NCI-H774 (cell line): ENCODE measurements at places on chromosomes 5 and 9.

GRCh38 chr5:171483551-171484135 lies 64.2 kb downstream of the FGF18 start:
- no peak for DNase-seq

DNA sequence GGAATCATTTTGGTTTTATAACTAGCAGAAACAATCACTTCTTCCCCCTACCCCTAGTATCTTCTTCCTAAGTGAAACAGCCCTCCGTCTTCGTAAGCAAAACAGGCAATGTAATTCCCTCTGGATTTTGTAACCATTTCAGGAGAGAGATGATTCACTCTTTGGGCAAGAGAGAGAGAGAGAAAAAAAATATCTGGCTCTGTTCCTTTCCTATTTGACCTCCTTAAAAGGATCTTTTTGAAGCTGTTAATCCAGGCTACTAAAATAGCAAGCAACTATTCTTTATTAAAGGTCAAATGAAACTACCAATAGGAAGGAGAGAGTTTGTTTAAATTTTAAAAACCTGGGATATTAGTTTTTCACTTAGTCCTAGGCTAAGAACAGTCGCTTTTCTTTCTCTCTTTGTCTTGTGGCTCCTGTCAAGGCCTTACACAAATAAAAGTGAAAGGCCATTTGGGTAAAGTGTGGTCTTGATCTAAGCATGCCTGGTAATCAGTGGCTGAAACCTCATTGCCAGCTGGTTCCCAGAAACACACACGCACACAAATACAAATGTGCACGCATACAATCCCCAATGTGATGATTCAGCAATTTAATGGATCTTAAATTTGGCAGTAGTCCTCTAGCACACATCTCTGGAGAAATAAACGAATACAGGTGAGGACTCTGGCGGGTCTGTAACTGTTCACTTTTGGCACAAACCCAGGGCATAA lies 70.2 kb downstream of the PRUNE2 start:
- peak; percentile 44 for DNase-seq

DNA sequence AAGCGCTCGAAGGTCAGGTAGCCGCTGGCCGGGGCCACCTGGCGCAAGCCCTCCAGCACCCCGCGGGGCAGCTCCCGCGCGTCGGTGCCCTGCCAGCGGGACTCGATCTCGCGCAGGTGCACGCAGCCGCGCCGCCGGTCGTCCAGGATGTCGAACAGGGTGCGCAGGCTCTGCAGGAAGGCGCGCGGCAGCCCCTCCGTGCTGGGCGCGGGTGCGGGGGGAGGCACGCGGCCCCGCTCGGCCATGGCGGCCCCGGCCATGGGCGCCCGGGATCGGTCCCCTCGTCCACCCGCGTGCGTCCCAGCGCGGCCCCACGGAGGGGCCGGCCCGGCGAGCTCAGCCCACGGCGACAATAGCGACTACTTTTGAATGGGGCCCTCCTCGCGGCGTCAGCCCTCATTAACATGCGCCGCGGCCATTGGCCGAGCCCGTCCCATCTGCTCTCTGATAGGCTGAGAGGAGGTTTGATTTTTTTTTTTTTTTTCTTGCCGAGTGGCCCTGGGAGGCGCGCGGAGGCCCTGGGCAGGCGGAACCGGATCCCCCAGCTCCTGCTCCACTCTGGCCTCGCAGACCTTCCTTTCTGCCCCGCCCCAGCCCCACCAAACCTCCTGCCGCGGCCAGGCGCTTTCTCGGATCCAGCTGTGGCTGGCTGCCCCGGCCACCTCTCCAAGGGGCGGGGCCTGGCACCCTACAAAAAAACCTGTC lies at the start of gene SAPCD2:
Gene SAPCD2 (minus strand): TSS at position 357 of the 705 bp plus-strand sequence. CDS start 97 bp downstream, at position 260.
- DNase-seq: peak; percentile 95

- DNase-seq: no peak
Measured at GRCh38 chr5:135738564-135738875, 95.9 kb upstream of the SLC25A48 start.

DNA sequence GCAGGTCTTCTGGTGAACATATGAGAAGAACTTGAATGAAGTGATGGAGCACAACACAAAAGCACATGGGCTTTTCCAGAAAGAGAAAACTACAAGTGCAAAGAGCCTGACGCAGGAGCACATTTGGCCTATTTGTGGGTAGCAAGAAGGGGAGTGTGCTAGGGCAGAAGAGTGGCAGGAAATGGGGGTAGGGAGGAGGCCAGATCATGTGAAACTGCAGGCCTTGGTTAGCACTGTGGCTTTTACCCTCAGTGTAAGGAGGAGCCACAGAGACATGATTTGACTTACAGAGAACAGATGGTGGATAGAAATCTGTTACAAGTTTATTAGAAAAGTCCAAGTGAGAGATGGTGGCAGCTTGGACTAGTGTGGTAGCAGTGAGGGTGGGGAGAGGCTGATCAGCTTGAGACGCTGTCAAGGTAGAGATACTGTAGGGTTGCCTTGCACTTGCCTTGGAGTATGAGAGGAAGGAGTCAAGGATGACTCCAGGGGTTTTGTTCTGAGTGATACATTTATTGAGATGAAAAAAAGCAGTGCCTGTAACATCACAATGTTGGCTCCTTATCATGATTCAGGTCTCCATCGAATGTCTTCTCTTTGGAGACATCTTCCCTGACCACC lies 126.7 kb downstream of the PPP2R2B start:
- DNase-seq: no peak

GRCh38 chr5:95526871-95527270 lies 27.9 kb downstream of the SKIC3 start:
- no peak for DNase-seq

- DNase-seq: no peak
Measured at GRCh38 chr5:122507581-122507980, 195.5 kb downstream of the SNCAIP start.

DNA sequence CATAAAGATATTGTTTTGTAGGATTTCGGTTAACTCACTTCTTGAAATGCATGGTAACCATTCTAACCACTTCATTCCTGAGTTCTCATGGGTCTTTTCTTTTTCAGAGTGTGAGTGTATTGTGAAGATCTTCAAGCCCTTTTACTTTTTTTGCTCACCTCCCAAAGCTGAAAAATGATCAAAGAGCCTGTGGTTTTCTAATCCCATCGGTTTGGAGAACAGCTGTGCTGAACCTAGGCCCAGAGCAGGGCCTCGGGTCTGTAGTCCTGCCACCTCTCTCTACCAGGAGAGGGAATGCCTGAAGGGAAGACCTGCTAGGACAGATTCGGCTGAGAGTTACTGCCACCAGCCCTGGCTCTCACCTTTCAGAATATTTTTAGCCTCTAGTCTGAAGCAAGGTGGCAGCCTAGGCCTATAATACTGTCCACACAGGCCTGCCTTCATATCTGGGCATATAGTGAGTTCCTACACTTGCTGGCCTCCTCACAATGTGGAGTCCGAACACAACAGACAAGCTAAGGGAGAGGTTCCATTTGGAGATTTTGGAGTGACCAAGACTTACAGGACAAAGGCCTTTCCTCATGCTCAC lies 13.8 kb downstream of the RGMB start:
- DNase-seq: no peak

DNA sequence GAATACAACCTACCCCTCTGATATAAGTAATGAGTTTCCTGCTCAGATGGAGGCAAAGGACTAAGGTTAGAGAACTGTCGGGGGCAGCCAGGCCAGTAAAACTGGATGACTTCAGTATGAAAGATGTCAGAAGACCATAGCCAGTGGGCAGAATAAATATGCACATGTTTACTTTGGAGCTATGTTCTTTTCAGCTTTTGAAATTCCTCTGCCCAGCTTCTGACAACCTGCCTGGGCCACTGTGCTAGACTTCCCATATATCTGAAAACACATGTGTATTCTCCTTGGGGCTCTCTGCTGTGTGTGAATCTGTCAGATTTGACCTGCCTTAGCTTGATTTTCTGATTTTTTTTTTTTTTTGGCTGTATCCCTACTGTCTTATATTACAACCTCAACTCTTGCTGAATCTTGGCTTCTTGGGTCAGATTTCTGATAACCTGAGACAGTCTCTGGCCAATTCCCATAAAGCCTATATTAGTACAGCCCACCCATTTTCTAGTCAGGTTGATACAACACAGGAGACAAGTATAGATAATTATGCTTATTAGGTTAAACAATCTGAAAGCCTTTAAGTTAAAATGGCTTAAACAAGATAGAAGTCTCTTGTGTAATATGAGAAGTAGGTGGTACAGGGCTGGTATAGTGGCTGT lies 76.6 kb upstream of the PRLR start:
- no peak for DNase-seq

- no peak for DNase-seq
Measured at GRCh38 chr5:100904259-100904861, 1.3 kb upstream of the ST8SIA4 start.

DNA sequence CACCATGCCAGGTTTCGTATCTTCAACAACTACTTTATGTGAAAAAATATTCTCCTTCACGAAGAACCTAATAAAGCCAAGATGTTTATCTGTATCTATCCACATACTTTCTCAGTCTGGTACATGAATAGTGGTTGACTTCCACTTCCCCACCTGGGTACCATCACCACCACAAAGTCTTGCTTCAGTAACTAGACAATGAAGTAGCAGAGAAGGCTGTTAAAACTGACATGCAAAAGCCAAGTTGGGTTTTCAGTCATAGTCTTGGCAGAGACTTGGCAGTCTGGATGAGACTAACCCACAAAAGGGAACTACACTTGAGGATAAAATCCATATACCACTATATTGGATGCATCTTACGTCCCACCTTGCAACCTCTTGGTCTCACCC lies 5.0 kb downstream of the P4HA2 start:
- DNase-seq: no peak

DNA sequence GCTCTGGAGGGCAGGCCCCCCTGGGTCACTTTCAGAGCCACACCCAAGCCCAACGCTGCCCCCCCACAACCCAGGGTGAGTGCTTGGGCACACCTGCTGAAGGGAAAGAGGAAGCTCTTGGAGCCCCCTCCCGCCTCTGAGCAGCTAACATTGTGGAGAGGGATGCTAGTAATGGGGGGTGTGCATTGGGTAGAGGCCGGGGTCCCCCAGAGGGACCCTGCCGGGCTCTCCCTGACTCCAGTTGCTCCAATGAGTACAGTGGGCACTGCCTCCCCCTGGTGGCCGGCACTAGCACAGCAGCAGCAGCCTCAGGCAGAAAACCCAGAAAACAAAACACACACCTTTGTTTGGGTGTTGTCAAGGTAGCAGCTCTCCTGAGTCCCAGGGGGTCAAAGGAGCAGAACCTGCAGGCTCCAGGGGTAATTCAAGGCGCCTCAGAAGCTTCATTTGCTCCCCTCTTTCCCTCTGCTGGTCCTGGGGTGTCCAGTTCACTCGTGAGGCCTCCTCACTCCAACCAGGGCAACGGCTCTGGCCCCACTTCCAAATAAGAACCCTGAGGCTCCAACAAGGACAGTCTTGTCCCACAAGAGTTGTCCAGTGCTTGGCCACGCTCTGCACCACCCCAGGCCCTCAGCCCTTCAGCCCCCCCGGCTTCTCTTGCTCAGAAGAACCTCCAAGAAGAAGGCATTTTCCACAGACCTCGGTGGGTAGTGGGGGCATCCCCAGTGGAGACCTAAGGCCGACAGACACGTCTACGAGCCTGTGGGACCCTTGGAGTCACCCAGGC lies 16.1 kb downstream of the GBGT1 start:
- DNase-seq: peak; percentile 80

DNA sequence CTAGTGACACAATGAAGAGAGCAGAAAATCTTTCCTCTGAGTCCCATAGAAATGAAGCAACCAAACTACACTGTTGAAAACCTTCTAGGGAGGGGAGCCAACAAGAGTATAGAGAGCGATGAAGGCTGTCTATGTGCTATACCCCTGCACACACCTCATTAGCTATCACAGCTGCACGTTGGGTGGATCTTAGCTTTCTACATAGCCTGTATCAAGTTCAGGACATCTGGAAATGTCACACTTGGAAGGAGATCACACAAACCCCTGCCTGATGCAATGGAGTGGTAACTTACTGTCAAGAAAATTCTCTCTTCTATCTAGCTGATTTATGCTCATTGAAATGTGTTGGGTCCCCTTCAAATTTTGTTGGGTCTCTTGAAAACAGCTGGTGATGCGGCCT lies 127.0 kb upstream of the NTRK2 start:
- no peak for DNase-seq

- peak; percentile 20 for DNase-seq
Measured at GRCh38 chr9:123081824-123082223, 48.4 kb downstream of the GPR21 start.

DNA sequence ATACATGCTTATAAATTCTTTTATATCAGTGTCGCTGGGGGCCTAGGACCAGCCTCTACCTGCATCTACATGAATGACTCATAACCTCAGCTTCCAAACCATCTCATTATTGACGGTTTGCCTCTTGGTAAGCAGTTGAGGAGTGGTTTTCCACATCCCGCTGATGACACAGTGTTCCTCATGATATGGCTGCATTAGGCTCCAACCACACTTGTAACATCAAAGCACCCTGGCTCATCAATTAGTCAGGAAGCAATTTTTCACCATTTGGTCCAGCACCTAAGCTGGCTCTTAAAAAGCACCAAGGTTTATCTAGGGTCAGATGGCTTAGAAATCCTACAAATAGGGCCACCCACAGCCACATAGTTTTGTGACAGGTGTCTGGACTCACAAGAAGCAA lies 402.4 kb downstream of the ARHGEF28 start:
- DNase-seq: no peak

DNA sequence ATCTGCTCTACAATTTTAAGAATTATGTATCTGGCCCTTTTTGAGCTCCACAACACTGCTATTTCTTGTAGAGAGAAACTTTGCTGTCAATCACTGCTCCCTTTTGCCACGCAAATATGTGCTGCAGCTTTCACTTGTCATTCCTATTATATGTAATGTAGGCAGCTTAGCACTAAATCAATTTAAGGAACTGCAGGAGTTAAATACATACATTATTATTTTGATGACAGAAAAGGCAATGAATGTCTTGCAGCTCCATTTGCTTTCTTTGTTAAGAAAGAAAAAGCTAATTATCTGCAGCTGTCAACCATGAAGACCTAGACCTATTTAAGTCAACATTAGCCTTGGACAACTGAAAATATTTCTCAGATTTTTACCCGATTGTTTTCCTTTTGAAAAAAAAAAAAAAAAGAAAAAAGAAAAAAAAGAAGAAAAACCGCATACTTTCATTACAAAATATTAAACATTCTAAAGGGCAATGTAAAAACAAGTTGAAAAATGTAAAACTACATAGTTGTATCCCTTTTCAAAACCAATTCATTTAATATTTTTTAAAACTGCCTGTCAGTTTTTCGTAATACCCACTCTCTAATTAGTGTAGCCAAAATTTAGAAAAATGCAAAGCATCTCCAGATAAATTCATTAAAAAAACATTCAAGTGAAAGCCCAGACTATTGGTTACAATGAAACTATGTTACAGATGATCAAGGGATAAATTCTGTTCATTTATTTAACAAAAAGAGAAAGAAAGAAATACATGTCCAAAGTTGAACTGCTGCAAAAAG lies 57.2 kb downstream of the RFX3 start:
- no peak for DNase-seq

- no peak for DNase-seq
Measured at GRCh38 chr9:96219900-96220257, 82.1 kb downstream of the HSD17B3 start.

- no peak for DNase-seq
Measured at GRCh38 chr9:71562140-71562539, 206.2 kb downstream of the CEMIP2 start.

GRCh38 chr5:100691548-100691947 lies 156.4 kb downstream of the FAM174A start:
- no peak for DNase-seq
